AG10803 (cell line): ENCODE measurements at places on chromosomes 5 and 9.
A peak's percentile ranks its signal among the peaks of the same experiment; 100 is the strongest.

GRCh38 chr5:124730381-124730780, 16.1 kb downstream of the ZNF608 start:
- no peak for DNase-seq

GRCh38 chr5:75522025-75522424, 10.3 kb downstream of the POLK start:
- no peak for DNase-seq

GRCh38 chr9:89433826-89434225, 64.1 kb downstream of the SEMA4D start:
- DNase-seq = peak; percentile 78

DNA sequence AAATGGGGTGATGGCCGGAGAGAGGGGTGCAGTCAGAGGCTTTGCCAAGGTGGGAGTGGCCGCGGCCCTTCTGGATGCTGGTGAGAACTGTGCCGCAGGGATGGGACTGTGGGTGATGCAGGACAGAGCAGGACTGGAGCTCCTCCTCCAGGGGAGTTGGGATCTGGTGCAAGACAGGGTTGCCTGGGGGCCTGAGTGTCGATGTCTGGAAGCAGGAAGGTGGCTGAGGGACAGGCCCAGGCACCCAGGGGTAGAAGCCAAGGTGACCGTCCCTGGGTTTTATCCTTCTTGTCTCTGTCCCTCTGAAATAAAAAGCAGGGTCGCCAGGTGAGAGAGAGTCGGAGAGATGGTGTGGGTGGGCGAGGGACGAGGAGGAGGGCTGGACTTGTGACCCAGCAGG, 89.1 kb upstream of the IER5L start:
- DNase-seq = no peak

GRCh38 chr5:145500710-145501109, 334.4 kb downstream of the PRELID2 start:
- DNase-seq = no peak

GRCh38 chr9:8670751-8671150, 871.2 kb upstream of the DMAC1 start:
- no peak for DNase-seq

- no peak for DNase-seq
Observed at GRCh38 chr9:89528131-89528530, 30.2 kb upstream of the SEMA4D start.

DNA sequence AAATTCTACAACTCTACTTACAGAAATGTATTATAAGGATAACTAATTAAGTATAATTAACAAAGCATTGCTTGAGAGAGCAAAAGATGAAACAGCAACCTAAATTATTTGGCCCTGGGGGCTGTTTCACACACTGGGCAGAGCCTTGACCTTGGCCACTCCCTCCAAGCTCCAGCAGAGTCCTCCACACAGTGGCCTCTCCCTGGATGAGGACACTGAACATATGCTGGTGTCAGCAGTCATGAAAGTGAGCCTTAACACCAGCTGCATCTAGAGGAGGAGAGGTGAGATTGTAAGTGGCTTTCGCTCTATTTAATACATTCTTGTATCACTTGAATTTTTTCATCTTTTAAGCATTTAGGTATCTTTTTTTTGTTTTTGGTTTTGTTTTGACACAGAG, 23.3 kb upstream of the ZDHHC12 start:
- DNase-seq = no peak

DNA sequence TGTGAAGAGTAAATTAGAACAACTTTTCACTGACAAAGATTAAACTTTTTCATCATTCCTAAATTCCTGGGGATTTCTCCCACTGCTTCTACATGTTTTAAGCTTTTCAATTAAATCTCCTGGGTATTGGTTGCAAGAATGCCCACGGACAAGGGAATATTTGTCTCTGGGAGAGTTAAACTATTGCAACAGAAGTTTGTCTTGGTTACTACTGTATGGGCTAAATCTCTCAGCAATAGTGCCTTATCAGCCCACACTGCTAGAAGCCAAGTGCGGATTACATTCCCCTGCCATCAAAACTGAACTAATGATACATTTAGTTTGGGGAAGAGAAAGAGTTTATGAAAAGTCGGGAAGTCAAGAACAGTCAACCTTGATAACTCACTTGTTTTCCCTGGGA, 528.2 kb upstream of the C9orf72 start:
- DNase-seq = no peak

- no peak for DNase-seq
Observed at GRCh38 chr5:100469767-100470166, 65.4 kb upstream of the FAM174A start.

DNA sequence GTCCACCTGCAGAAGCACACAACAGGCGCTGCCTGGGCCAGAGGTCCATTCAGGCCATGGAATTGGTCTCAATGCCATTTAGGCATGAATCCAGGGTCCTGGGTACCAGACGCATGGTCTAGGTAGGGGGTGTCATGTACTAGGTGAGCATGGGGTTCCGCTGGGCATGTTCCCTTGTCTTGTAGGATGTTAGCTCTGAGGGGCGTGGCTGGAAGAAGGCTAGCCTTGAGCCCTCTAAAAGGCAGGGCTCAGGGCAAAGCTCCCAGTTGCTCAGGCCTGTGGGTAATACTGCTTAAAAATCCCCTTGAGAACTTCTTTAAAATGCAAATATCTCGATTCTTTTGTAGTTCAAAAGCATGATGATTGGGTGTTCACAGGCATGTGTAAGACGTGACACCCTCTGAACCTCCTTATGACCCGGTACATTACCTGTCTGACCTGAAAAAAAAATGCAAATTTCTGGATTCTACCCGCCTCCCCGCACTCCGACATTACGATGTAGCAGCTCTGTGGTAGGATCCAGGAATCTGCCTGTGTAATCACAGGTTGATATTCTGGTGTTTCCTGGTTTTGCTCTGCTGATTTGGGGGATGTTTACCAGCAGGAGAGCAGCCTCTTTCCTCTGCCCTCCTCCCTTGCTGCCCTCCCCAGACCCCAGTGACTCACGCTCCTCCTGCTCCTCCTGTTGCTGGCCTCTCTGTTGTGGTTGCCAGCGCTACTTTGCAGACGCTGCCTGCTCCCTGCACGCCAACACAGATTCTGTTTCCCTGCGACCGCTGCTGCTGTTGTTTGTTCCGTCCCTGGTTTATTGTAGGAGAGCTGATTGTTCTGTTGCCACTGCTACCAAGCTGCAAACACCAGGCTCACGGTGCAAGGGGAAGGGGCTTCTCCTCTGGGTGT, 5.7 kb downstream of the TMC1 start:
- DNase-seq = peak; percentile 93

DNA sequence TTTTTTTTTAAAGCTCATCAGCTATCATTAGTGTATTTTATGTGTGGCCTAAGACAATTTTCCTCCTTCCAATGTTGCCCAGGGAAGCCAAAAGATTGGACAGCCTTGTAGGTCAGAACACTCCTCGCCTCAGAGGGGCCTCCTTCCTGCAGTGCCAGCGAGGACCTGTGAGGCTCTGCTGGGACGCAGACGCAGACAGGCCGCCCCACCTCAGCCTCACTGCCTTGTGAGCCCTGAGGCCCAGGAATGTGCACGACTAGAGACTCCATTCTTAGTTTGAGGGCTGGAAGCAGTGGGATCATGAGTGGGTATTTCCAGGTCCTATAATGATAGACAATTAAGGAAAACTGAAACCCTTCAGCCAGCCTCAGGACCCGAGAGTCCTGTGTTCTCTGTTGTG, 85.4 kb downstream of the PJA2 start:
- DNase-seq = no peak

DNA sequence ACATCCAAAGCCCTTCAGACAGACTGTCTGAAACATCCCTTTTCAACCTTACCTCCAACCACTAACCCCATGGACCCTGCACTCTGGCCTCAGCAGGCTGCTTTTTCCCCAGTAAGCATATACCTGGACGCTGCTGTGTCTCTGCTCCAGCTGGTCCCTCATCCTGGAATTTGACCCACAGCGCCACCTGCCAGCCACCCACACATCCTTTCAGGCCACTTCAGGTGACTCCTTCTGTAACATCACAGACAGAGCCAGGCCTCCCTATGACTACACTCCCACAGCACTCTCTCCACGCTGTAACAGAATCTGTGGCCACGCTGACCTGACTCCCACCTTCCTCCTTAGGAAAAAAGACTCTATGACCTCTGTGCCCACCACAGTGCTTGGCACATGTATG, 3.4 kb downstream of the MGAT1 start:
- DNase-seq = no peak

- peak; percentile 31 for DNase-seq
Observed at GRCh38 chr9:70263421-70263820, 4.6 kb downstream of the SMC5 start.

- no peak for DNase-seq
Observed at GRCh38 chr5:150531686-150532085, 23.8 kb downstream of the NDST1 start.

GRCh38 chr9:1285526-1285925, 235.4 kb downstream of the DMRT2 start:
- no peak for DNase-seq

DNA sequence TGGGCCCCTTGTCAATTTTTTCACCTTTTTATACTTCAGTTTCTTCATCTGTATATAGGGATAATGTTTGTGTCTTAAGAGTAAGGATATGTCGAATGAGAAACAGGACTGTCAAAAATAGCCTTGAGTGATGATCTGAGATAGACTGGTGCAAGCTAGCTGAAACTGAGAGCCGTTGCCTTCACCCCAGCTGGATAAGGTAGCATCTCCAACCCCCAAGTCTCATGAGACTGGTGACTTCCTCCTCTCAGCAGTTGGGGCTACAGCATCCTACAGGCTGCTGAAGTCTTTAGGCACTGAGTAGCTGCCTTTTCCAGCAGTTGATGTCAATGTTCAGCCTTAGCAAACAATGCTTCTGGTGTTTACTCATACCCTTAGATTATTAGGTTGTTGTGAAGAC, 330.2 kb downstream of the OSTF1 start:
- DNase-seq = no peak

GRCh38 chr9:74245866-74246497, 251.2 kb upstream of the RORB start:
- DNase-seq = no peak

DNA sequence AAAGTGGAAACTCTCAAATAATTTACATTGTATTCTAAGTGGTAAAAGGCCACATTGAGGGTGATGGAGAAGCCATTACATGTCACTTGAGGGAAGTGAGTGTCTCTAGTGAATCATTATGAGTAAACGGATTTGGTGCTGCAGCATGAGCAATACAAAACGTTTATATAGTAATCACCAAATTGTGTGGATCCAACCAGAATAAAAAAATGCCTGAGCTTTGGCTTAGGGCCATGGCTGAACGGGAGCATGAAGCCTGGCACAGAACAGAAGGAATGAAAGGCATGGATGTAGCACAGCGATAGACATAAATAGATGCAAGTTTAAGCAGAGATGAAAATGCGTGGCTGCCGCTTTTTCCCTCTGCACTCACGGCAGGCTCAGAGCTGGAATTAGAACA, 58.3 kb downstream of the PTTG1 start:
- peak; percentile 82 for DNase-seq

DNA sequence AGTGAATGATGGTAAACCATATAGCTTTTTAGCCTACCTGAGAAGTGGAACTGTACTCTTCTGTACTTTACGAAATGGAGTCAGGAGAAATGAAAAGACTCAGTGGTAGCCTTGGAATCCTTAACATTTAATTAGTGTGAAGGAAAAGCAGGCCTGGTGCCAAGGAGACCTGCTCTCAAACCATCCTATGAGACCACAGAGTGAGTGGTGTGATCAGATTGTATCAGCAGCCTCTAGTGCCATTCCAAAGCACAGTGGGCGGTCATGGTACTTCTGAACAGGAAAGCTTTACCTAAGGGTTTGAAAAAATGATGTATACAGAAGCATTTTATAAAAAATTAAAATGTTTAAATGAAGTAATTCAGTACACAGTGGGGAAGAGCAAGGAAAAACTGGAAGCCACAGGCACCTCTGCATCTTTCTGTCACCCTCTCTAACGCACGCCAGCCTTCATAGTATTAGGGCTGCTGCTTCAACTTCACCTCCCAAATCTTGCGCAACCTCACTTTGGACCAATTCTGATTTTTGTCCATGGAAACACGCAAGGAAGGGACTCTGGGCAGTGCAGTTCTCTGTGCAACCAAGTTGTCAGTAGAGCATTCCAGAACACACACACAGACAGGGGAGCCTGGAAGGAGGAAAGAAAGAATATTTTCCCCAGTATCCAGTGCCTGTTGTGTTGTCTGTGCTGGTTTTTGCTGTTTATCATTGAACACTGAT, 203.7 kb downstream of the SH3GL2 start:
- no peak for DNase-seq

GRCh38 chr5:176534640-176535039, 2.6 kb downstream of the RNF44 start:
- DNase-seq = no peak

GRCh38 chr9:84296146-84296843, 44.3 kb downstream of the SLC28A3 start:
- DNase-seq = peak; percentile 71

DNA sequence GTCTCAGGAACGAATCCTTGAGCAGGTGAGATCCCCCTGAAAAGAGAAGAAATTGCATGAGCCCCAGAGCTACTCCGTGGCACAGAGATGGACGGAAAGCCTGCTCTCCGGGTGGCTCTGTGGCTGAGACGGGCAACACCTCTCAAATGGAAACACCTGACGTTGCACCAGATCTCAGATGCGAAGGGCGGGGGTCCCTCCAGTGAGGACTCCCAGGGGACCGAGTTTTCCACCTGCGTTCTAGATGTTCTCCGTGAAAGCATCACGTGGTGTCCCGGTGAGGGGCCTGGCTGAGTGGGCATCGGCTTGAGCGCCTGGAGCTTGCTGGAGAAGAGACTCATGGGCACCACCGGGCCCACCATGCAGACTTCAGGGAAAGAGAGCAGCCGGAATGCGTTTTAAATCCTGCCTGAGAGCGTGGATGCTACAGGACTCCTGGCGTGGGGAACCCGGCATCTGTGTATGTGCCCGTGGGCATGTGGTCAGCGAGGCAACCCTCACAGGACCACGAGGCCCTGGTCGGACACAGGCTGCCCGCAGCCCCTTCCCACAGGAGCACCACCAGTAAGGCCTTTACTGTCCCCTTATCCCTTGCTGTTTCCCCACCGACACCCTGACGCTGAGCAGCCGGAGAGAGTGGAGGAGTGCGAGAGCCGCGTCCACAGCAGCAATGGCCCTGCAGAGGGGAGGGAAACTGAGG, 378.4 kb upstream of the IRX4 start:
- DNase-seq = no peak

- DNase-seq = no peak
Observed at GRCh38 chr5:5798041-5798440, 375.6 kb downstream of the ICE1 start.

DNA sequence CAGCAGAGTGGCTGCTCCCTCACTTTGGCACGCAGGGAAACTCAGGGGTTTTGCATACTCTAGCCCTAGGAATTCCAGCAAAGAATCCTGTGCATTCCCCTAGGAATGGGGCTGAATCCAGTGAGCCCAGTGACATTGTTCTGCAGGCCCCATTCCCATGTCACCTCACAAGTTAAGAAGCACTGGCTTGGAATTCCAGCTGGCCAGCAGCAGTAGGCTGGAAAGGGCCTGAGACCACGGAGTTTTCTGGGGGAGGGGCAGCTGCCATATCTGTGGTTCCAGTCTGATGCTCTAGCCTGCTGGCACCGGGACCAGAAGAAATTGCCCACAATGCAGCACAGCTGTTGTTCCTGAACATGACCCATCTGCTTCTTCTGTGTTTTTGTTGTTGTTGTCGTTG, 217.6 kb upstream of the DMRTA1 start:
- DNase-seq = no peak
